ENCODE measurements at places on chromosomes 16 and 17. TPM values are rescaled to one million over a fixed set of nuclear protein-coding genes. Genes with fewer than 3 reads are reported as not detected.

DNA sequence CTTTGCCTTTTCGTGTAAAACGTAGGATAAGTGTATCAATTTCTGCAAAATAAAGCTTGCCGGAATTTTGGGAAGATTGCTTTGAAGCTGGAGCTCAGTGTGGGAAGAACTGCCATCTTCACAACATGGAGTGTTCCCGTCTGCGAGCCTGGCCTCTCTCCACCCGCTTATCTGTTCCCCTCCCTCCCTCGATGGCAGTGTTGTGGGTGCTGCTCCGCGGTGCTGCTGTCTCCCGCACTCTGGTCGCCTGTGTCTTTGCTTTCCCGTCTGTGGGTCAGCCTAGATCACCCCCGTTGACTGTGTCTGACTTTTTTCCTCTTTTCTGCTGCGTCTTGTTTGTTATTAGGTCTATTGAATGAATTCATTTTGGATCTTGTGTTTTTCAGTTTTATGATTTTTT, 17.0 kb downstream of the ACSF3 start:
- no peak for DNase-seq

DNA sequence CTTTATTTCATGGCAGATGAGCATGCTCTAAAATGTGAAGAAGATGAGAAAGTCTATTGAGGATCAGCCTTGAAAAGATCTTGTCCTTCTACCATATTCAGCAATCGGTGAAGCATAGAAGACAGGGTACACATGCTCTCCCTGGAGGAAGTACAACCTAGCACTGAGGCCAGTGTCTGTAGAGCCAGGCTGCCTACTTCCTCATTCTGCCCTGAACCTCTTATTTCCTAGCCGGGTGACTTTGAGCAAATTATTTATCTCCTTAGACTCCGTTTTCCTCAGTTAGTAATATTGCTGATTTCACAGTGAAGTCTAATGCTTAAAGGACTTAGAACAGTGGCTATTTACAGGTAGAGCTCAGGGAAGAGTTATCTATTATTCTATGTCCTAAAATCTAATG, 58.4 kb downstream of the TMEM100 start:
- DNase-seq = no peak

The PIGW gene
- 1.9 TPM for total RNA-seq

GRCh38 chr16:81521141-81521626, 76.6 kb downstream of the CMIP start:
- peak; percentile 84 for DNase-seq

- DNase-seq = no peak
Observed at GRCh38 chr17:15957206-15957605, 12.3 kb downstream of the ADORA2B start.

DNA sequence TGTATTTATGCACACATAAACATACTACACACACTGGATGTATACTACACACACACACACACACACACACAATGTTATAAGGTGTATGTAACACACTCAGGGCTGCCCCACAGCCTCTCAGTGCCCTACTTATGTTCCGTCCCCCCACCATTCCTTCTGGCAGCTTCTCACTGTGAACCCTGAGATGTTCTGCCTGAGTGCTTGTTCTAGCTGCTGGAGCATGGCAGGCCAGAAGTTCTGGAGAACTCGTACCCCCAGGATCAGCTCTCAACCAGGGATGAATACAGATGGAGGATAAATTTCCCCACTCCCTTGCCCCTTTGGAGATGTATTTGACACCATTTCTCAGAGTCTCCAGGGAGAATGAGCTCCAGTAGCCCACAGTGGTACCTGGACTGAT, 76.4 kb downstream of the CDH13 start:
- no peak for DNase-seq

All from dorsolateral prefrontal cortex (tissue), 122 donors.